ENCODE measurements at places on chromosomes 11 and 22. TPM values are rescaled to one million over a fixed set of nuclear protein-coding genes. Genes with fewer than 3 reads are reported as not detected.

ACRV1 gene
- total RNA-seq: not detected

GCAT gene
- 16.7 TPM for total RNA-seq

KRTAP5-11 gene
- not detected for total RNA-seq

PPP2R1B gene
- total RNA-seq: 20.6 TPM

DGAT2 gene
- 0.62 TPM for total RNA-seq

PAFAH1B2 gene
- total RNA-seq: 88.1 TPM

MFRP gene
- not detected for total RNA-seq

ARSA gene
- total RNA-seq: 9.6 TPM

ZNRF3 gene
- total RNA-seq: 12.4 TPM

OR6A2 gene
- 0.10 TPM for total RNA-seq

APOL1 gene
- 7.9 TPM for total RNA-seq

KDELR3 gene
- total RNA-seq: 22.3 TPM

NPAS4 gene
- total RNA-seq: 1.4 TPM

SHANK3 gene
- total RNA-seq: 10.1 TPM

AMOTL1 gene
- total RNA-seq: 257 TPM

SLC22A12 gene
- total RNA-seq: not detected

LRRC56 gene
- total RNA-seq: 2.1 TPM

IFITM1 gene
- 4.2 TPM for total RNA-seq

PLEKHA7 gene
- total RNA-seq: 15.6 TPM

FXYD2 gene
- 3.6 TPM for total RNA-seq

THRSP gene
- total RNA-seq: 2.1 TPM

BIK gene
- total RNA-seq: 1.0 TPM

NCF4 gene
- 5.7 TPM for total RNA-seq

RPLP2 gene
- total RNA-seq: 259 TPM

OR8G5 gene
- not detected for total RNA-seq

CHRNA10 gene
- not detected for total RNA-seq

VPS37C gene
- 11.9 TPM for total RNA-seq

HEPN1 gene
- not detected for total RNA-seq

ZBED4 gene
- total RNA-seq: 11.4 TPM

OR2D2 gene
- not detected for total RNA-seq

INSC gene
- total RNA-seq: 3.8 TPM

VSIG2 gene
- total RNA-seq: not detected

BRSK2 gene
- 0.41 TPM for total RNA-seq

TRPM5 gene
- 0.41 TPM for total RNA-seq

SLC37A2 gene
- 3.9 TPM for total RNA-seq

MRGPRX3 gene
- 0.51 TPM for total RNA-seq

RASL10A gene
- 12.3 TPM for total RNA-seq

TUB gene
- total RNA-seq: 26.2 TPM

SCGB1C1 gene
- not detected for total RNA-seq

BCR gene
- 34.7 TPM for total RNA-seq

TMEM121B gene
- 0.82 TPM for total RNA-seq

MAPK8IP2 gene
- total RNA-seq: 1.2 TPM

GLB1L2 gene
- 1.8 TPM for total RNA-seq

MS4A12 gene
- total RNA-seq: not detected

FSHB gene
- total RNA-seq: not detected
